ENCODE measurements at places on chromosomes 16 and 17.
A peak's percentile ranks its signal among the peaks of the same experiment; 100 is the strongest.

DNA sequence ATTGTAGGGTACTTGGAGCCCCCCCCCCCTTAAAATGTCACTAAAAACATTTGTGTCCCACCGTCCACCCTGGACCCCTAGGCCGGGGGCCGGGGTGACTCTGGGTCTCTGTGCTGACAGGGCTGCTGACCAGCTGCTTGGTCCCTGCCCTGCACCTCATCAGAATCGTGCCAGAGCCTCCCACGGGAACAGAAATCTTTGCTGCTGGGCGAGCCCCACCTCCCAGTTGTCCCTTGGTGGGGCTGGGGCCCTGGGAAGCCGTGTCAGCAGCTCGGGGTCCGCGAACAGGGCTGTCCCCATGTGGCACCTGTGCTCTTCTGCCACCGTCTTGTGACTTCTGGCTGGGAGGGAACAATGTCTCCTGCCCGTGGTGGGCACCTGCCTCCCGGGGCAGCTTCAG lies 18.5 kb downstream of the KCTD5 start:
- no peak for DNase-seq

DNA sequence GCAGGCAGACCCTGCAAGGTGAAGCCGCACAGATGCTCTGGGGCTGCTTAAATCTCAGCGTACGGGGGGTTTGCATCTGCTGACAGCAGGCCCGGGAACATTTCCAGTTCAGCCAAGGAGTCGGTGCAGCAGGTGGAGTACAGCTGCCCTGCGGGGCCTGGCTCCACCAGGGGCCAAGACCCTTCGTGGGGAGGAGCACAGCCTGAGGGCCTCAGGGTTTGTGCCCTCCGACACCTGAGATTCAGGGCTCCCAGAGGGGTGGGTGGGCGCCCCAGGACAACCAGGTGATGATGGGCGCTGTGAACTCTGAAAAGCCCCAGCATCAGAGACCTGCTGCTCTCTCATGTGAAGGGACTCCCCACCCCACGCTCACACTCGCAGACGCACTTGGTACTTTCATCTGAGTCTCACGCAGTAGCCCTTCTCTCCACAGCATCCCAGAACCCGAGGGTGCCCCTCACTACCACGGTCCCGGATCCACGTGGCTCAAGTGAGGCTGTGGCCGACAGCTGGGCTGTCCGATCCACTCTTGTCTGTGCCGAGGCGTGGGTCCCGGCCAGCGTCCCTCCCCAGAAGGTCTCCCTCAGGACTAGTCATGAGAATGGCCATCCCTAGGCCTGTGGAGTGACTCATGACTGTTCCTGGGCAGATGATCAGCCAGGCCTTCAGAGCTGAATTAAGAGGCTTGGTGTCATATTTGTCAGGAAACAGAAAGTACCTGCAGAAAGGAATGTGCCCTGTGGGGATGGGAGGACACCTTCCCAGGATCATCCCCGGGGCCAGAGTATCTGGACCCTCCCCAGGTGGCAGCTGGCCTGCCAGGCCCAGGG lies 29.6 kb downstream of the ACSF3 start:
- no peak for DNase-seq

DNA sequence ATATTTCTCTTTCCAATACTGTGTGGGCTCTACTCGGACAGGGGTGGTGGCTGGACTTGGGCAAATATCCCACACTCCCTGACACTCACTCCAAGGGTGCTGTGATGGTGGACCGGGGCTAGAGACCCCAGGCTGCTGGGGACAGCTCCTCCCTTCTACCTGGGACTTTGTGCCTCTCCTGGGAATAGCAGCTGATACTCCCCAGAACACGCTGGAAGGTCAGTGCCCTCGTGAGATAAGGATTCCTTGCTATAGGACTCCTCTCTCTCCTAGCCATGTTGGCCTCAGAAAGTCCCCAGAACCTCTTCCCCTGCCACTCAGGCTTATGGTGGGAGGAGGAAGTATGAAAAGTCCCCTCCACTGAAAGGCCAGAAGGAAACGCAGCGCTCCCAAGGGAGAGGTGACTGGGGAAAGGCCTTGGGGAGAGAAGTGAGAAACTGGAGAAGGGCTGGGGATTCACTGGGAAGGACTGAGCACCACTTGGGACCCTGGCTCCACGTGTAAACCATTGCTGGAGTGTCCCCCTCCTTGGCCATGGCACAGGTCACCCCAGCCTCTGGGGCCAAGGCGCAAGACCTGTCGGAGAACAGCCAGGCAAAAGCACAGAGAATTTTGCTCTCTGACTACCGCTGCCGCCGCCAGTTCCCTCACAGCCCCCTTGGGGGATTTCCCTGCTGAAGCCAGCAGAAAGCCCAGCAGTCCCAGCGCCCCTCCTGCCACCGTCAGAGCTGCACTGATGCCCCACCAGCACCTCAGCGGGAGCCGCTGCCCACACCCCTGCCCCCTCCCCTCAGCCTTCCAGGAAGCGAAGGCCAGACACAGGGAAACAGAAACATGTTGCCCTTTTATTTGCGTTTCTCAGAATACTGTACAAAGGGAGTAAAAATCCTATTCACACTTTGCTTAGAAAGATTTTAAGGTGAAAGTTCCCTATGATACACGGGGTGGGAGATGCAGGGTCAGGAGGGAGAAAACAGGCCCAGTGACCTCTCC lies 2.1 kb upstream of the GSDMB start:
- peak; percentile 55 for DNase-seq

DNA sequence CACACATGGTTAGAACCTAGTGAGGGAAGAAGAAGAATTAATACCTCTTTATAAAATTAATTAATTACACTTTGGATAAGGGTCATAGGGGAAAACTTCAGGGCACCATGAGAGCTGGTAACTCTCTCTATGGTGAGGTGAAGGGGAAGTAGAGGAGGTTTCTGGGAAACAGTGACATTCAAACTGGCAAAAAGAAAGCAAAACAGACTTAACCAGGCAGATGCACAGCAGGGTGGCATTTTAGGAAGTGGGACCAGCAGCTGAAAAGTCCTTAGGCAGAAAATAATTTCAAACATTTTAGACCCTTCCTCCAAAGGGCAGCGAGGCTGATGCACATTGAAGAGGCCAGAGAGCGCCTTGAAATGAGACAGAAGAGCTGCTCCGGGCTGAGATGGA lies 157.8 kb downstream of the CDH13 start:
- no peak for DNase-seq

- no peak for DNase-seq
These were observed 20.9 kb downstream of the HSD17B2 start for GRCh38 chr16:82055728-82056549.

GRCh38 chr16:25100511-25100910 lies 11.0 kb upstream of the LCMT1 start:
- DNase-seq: no peak

DNA sequence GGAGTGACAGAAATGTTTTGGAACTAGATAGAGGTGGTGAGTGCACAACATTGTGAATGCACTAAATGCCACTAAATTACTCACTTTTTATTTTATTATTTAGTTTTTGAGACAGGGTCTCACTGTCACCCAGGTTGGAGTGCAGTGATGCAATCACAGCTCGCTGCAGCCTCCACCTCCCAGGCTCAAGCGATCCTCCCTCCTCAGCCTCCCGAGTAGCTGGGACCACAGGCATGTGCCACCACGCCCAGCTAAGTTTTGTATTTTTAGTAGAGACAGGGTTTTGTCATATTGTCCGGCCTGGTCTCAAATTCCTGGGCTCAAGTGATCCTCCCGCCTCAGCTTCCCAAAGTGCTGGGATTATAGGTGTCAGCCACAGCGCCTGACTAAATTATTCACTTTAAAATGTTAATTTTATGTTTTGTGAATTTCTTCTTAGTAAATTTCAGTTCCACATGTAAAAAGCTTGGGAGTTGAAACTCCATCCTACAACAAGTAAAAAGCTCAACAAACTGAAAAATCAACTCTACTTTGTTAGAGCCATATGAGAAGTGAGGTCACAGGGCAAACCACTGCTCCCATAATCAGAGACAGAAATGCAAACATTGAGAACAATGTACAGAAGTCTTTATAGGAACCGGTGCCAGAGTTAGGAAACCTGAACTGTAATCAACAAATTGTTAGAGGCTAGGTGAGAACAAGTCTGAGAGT lies 13.8 kb upstream of the SLC5A10 start:
- DNase-seq: no peak

- DNase-seq: no peak
These were observed 208.9 kb upstream of the CHMP6 start for GRCh38 chr17:80782536-80783427.

- DNase-seq: no peak
These were observed 333.8 kb downstream of the HAPSTR1 start for GRCh38 chr16:9425236-9425635.

- DNase-seq: no peak
These were observed 7.0 kb upstream of the TMEM235 start for GRCh38 chr17:78224231-78225087.

- DNase-seq: no peak
These were observed 663 bp downstream of the CYB5D1 start for GRCh38 chr17:7858522-7858810.

DNA sequence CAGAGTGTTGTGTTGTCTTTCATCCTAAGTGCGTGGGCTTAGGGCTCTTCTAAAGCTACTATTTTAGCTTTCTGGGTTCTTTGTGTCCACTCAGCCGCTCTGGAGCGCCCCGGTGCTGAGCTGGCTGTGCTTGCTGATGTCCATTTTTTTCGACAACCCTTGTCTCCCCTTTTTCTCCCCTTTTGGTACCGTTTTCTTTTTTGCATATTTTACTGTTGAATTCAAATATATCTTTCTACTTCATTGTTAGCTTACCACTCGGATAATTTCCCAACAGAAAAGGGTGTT lies 1.2 kb downstream of the SRRM2 start:
- DNase-seq: no peak
